Fibroblast of the aortic adventitia (primary cell): ENCODE measurements at places on chromosomes 2 and 18. TPM values are rescaled to one million over a fixed set of nuclear protein-coding genes. Genes with fewer than 3 reads are reported as not detected.

Gene GALNT3
- total RNA-seq, result 0.49 and 3.1 TPM in 2 replicates

Gene C1QL2
- not detected in 2 replicates for total RNA-seq

Gene EVX2
- not detected in 2 replicates for total RNA-seq

Gene WDR54
- 16.9 and 34.3 TPM in 2 replicates for total RNA-seq

Gene ANKRD29
- 6.1 and 17.4 TPM in 2 replicates for total RNA-seq

Gene PCARE
- under 0.01 and 0.08 TPM in 2 replicates for total RNA-seq

Gene PARD6G
- 0.54 and 2.5 TPM in 2 replicates for total RNA-seq

Gene KCNS3
- total RNA-seq, result 0.36 TPM in 1 of 2 replicates, not detected in the other
